ENCODE measurements at places on chromosomes 5 and 9.
A peak's percentile ranks its signal among the peaks of the same experiment; 100 is the strongest.

DNA sequence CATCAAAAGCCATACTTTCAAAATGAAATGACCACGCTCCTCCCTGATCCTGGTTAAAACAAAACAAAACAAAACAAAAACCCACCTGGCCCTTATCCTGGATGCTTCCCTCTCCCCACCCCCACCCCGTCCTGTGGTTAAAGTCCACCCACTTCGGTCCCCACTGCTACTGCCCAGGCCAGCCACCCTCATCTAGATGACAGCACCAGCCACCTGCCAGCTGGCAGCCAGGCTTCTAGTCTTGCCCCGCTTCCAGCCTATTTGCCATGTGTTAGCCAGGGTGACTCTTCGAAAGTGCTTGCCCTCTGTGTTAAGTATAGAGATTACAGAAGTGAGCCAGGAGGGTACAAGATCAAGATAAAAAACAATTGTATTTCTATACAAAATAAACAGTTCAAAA lies 27.5 kb upstream of the NCS1 start:
- no peak for DNase-seq

DNA sequence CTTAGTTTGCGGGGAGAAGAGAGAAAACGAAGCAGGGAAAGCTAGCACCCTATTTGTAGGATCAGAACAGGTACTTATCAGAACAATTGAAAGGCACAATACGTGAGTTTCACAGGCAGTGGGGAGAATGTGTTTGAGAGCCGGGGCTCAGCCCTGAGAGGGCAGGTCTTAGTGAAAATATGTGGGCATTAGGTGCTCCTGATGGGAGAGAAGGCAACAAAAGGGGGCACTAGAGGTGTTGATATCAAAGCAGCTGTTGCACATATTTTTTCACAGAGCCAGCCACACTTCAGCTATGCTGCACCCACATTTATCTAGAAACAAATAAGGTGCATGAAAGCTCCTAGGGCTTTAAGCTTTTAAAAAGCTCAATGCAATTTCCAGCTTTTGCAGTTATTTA lies 99.7 kb upstream of the MAN2A1 start:
- no peak for DNase-seq

DNA sequence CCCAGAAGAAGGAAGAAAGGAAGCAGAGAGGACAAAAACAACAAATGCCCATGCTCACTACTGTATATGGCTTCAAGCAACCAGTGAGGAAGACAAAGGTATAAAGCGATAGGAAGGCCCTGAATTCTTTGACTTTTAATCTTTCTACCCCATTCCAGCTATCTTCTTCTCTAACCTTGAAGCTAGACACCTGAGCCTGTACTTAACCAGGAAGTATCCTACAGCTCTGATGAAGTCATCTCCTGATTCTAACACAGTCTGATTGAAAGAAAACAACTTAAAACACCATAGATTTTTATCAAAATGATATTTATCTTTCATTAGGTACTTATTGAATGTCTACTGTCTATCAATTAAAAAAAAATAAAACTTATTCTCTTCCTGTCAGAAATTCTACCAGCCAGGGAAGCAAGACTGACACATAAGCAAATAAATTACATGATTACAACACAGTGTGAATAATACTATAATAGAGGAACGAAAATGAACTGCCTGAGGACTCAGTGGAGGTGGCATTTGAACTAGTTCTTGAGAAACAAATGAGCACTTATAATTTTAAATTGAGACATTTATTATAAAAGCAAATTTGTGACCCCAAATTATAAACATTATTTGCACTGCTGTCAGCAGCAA lies 123.3 kb upstream of the ELL2 start:
- DNase-seq: no peak

DNA sequence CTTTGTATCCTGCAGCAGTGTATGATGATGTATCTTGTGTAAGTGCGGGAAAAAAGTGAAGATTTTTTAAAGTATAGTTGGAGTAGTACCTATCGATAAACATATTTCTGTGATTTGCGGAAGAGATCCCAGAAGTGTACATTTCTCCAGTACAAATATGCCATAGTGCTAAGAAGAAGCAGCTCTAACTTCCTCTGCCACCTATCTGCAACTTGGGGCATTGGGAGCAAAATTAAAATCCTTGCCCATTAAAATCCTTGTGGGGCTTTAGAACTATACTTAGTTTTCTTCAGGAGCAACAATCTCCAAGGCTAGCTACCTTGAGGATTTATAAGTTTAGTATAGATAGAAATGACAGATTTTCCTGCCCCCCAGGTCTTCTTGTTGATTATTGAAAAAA lies 123.7 kb downstream of the VCAN start:
- DNase-seq: no peak

DNA sequence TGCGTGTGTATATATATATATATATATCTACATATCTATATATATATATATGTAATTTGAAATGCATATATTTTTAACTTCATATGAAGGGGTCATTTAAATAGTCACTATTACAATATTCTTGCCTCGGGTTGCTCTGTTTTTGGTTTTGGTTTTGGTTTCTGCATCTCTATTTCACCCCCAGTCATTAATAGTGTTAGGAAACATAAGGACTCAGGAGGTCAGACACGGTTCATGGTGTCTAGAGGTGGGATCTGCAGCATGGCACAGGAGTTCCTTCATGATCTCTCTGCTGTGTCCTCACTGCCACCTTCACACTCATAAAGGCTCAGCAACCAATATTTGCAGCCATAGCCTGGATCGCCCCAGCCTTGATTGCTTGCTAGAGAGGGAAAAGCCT lies 16.6 kb downstream of the C5orf58 start:
- no peak for DNase-seq

GRCh38 chr5:54993318-54993717 lies 7.9 kb upstream of the ESM1 start:
- DNase-seq: peak; percentile 18

DNA sequence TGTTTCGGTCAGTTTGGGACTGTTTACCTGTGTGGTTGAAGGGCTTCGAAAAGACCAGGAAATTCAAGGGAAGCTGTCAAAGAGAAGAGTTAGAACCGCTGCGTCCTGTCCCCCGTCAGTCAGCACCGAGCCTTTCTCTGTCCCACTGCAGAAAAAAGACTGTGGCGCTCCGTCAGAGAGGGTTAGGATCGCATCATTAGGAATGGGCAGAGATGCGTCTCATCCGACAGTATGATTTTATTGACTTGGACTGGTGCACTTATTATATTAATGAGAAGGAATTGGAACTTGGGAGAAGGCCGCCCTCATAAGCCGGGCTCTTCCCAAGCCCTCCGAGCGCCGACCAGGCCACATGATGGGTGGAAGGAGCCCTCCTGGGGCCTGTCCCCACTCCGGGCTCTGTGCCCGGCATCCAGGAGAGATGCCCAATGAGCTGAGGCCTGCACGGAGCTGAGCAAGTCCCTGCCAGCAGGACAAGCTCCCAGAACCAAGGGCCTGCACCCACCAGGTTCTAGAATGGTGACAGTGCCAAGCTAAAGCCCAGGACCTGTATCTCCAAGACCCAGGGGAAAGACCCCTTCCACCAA lies 71.5 kb downstream of the NEK6 start:
- DNase-seq: no peak

GRCh38 chr9:72262063-72262462 lies 102.9 kb downstream of the ZFAND5 start:
- DNase-seq: no peak

DNA sequence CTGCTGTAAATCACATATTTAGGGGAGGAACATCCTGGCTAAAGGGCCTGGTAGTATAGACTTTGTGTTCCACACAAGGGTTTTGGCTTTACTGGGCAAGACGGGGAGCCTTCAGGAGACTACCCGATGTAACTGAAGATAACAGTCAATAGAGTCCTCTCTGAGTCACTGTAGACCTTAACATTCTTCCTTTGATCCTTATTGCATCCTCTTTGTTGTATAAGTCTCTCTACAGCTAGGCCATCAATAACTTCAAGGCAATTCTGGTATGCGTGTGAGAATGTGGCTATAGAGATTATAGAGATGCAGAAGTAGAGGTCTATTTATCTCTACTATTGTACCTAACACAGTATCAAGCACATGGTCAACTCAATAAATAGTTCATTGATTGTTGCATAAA lies 67.3 kb upstream of the STK32A start:
- no peak for DNase-seq

GRCh38 chr5:121366515-121366914 lies 485.2 kb upstream of the FTMT start:
- DNase-seq: peak; percentile 9

DNA sequence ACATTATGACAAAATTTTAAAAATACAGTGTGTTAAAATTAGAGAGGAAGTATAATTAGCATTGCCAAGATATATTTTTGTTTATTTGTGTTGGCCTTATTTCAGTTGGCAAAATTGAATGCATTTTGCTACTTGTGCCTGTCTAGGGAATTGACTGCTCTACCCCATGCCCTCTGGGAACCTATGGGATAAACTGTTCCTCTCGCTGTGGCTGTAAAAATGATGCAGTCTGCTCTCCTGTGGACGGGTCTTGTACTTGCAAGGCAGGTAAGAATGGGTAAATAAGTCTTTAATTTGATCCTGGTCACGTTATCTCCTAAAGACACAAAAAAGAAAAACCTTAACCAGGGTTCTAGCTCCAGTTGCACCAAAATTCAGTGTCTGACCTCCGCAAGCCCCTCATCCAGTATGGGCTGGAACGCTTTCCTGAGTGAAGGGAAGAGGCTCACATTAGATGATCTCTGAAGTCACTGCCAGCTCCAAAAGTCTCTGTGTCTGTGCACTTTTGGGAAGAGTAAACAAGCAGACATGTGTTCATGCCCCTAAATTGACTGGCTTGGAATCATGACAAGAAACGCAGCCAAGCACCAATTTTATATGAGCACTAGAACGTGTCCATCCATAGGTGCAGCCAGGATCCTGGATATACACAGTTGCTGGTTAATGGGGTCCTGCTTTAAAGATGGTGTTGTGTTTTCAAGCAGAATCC lies 98.3 kb upstream of the PRRC1 start:
- no peak for DNase-seq

DNA sequence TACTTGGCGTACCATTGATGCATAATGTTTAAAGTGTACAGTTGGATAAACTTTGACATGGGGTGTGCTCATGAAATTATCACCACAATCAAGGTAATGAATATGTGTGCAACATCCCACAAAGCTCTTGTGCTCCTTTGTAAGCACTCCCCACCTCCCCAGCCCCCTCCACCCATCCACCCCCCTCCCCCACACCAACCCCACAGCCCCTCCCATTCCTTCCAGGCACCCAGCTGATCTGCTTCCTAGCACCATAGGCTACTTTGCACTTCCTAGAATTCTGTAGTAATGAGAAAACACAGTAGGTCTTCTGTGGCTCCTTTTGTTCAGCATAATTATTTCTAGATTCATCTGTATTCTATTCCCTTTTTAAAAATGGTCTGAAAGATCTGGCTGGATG lies 24.5 kb downstream of the FGD3 start:
- no peak for DNase-seq

DNA sequence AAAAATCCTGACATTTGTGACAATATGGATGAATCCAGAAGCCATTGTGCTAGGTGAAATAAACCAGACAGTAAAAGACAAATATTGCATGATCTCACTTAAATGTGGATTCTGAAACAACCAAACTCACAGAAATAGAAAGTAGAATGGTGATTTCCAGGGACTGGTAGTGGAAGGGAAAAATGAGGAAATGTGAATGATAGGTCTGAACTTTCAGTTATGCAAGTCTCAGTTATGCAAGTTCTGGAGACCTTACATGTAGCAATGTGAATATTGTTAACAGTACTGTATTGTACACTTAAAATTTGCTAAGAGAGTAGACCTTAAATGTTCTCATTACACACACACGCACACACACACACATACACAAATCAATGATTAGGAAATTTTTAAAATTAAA lies 84.9 kb downstream of the SLCO4C1 start:
- no peak for DNase-seq

GRCh38 chr9:98150164-98150563 lies 31.1 kb upstream of the TRIM14 start:
- no peak for DNase-seq

GRCh38 chr9:68869022-68869421 lies 144.9 kb downstream of the PRKACG start:
- DNase-seq: no peak

GRCh38 chr5:39428640-39429039 lies 3.9 kb upstream of the DAB2 start:
- no peak for DNase-seq

DNA sequence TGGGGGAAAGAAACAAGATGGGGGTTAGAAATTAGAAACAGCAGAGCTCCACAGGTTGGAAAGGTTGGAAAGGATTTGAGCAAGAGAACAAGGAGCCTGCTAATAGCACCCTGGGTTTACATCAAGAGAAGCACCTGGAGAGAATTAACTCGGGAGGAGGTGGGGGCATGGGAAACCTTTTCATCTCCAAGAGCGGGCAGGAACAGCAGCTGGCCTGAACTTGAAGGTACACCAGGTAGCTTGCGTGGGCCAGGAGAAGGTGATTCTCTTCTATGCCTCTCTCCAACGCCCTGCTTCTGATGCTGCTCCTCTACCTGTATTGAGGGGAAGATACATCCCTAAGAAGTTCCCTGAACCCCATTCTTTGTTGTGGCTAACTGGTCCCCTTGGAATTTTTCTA lies 37.1 kb upstream of the GLRX start:
- DNase-seq: no peak

DNA sequence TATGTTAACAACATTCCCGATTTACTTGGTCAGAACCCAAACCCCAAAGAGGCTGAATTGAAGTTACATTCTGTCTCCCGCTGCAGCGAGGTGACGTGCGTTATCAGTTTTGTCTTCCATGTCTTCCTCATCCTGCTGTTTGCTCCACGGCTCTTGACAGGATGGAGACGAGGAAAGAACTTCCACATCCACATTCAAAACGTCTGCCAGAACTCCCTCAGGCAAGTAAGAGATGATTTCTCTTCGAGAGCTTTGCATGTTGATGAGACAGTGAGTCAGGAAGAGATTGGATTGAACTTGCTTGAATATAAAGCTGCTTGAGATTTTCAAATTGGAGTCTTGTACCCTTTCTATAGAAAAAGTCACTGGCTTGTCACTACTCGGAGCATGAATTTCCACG lies 242.6 kb downstream of the AUH start:
- peak; percentile 37 for DNase-seq

DNA sequence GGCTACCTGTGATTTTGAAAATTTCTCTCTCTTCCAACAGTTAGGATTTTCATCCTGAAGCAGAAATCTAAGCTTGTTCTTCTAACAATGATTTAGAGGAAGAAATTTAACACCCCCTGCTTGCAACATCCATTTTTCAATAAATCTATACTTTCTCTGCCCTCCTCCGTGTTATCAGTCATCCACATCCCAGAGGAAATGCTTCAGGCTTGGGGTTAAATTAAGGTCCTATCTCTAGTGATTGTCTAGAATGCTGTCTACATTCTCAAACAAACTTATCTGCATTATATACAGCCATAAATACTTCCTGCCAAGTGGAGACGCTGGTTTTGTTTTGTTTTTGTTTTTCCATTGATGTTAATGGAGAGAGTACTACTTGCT lies 371.0 kb downstream of the CSNK1G3 start:
- peak; percentile 13 for DNase-seq
